ENCODE measurements at places on chromosomes 3 and 15.

GRCh38 chr3:151107701-151108100 is 22.2 kb downstream of the MED12L start:
- DNase-seq = no peak

DNA sequence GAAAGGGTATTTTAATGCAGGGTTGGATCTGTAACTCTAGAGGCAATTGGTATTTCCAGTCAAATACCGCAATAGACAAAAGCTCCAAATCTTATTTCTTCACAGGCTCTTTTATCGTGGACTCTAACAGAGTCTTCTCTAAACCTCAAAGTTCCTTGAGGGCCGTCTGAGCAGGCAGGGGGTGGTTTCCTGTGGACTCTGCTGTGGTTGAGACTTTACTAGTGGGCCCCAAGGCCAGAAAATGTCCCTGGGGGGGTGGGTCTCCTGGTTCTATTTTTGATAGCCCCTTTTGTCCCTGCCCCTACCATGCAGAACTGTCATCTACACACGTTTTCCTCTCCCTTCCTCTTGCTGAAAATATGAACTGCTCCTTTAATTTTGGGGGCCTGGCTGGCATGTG is 80.1 kb downstream of the ASB7 start:
- DNase-seq = no peak

GRCh38 chr3:43951813-43952212 is 261.1 kb downstream of the ABHD5 start:
- no peak for DNase-seq

DNA sequence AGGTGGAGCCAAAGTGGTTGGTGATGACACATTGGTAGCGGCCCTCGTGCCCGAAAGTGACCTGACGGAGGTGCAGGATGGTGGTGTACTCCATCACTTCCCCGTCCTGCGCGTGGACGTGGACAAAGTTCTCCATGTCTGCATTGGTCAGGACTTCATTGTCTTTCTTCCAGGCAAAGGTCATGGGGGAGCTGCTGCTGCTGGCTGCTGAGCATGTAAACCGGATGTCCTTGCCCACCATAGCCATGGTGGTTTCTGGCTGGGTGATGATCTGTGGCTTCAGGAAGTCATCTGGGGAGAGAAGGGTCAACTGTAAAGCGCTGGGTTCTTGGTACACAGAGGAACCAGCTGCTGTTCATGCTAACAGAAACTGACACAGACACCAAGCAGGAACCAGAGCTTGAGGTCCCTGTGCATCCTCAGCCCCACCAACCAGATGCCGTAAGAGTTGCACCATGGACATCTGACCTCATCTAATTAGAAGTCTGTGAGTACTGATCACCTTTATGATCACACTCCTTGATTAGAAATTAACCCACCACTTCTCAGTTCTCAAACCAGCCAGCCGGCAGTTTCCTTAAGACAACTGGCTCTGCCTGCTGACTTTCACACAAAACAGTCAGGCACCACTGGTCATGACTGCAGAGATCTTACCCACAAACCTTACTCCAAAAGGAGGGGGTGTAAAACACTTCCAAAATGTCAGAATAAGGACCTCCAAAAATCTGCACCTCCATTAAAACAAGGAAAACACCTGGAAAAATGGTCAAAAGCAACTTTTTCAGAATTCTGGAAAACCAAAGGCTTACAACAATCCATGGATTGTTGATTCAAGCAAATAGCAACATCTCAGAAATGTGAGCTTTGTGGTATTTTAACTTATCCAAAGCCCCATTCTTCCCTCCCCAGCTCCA is 114.6 kb downstream of the LRIG1 start:
- DNase-seq = no peak

GRCh38 chr15:48781481-48782081 is 29.3 kb downstream of the CEP152 start:
- no peak for DNase-seq

DNA sequence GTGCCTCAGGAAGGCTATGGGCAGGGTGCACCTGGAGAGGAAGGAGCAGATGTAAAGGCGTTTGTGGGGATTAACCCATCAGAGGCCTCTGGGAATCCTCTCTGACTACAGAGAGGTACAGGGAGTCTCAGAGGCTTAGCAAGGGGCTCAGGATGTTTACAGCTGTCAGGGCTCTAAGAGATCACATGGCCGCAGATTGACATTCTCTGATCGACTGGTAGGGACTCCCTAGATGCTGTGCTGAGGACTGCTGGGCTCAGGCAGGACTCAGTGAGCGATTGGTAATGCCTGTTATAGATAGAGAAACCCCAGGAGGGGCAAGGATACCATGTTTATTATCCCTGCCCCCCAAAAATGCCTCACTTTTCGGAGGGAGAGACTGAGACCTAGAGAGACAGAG is 103.5 kb downstream of the CORO2B start:
- no peak for DNase-seq

DNA sequence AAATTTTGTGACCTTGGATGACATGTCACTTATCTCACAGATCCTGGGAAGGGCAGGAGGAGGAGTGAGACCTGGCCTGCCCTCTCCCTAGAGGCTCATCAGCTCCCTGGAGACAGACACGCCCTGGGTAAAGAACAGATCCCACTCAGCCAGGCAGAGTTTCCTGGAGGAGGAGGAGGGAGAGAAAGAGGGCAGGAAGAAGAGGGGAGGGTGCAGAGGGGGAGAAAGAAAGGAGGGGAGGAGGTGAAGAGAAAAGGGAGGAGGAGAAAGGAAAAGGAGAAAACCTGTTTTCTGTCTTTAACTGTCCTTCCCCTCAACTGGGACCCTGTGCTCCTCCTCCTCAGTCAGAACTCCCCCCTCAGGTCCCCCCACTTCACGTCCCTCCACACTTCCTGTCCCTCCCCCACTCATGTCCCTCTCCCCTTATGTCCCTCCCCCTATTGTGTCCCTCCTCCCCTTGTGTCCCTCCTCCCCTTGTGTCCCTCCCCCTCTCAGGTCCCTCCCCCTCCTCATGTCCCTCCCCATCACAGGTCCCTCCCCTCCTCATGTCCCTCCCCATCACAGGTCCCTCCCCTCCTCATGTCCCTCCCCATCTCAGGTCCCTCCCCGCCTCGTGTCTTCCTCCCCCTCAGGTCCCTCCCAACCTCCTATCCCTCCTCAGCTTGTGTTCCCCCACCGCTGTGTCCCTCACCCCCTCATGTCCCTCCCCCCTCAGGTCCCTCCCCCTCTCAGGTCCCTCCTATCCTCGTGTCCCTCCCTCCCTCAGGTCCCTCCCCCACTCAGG is 52.3 kb upstream of the CGNL1 start:
- no peak for DNase-seq

GRCh38 chr15:99122831-99123712 is 18.2 kb downstream of the SYNM start:
- DNase-seq = no peak

DNA sequence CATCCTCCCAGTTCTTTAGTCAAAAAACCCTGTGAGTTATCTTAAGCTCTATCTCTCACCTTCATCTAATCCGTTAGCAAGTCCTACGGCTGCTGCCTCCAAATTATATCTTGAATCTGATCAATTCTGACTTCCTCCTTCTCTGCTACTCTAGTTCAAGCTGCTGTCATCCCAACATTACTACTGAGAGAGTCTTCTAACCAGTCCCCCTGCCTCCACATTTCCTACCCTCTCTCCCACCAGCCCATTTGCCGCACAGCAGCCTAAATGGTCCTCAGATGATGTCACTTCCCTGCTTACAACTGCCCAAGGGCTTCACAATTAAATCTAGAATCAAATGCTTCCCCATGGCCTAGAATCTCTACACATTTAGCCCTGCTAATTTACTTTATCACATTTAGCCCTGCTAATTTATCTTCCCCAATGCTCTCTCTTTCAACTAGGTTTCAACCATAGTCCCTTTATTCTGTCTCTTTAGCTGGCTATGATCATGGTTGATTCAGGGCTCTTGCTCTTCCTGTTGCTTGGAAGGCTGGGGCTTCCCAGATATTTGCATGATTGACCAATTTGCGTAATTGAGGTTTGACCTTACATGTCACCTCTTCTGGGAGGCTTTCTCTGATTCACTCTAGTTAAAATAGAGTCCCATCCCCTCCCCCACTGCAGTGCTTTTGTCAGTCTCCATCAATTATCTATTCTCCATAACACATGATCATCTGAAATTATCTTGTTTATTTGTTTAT is 11.0 kb upstream of the ARL14 start:
- DNase-seq = no peak

DNA sequence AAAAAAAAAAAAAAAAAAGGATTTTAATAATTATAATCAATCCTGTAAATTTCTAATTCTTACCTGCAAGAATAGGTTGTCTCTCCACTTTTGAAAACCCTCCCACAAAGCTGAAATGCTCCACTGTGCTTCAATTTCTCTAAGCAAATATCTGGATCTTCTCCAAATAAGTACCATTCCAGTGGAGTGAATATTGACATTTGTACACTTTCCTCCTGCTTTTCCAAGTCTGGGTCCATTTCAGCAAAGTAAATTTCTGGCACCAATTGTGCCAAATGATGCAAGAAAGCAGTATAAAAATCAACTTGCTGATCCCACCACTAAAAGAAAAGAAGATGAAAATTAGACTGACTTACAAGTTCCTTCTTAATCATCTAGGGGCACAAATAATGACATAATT is 19.9 kb downstream of the UBR1 start:
- DNase-seq = no peak

DNA sequence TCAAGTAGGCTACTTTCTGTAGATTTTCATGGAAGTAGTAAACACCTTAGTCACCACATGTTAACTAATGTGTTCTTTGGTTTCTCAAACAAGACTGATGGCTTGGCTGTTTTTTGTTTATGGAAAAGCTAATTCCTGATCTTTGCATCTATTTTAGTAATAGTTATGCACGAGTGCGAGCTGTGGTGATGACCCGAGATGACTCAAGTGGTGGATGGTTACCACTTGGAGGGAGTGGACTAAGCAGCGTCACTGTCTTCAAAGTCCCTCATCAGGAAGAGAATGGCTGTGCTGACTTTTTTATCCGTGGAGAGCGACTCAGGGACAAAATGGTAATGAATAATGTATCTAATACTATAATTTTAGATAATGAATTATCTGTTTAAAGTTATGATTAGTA is 46.6 kb downstream of the SPRED1 start:
- DNase-seq = no peak

Measured in stimulated activated CD4-positive, alpha-beta T cell treated with anti-CD3 and anti-CD28 coated beads, Interleukin-1b, Interleukin-23, amount 100 ng/mL, for 1 hour (primary cell).